RPMI8226 (cell line): ENCODE measurements at places on chromosomes 2 and 18.

DNA sequence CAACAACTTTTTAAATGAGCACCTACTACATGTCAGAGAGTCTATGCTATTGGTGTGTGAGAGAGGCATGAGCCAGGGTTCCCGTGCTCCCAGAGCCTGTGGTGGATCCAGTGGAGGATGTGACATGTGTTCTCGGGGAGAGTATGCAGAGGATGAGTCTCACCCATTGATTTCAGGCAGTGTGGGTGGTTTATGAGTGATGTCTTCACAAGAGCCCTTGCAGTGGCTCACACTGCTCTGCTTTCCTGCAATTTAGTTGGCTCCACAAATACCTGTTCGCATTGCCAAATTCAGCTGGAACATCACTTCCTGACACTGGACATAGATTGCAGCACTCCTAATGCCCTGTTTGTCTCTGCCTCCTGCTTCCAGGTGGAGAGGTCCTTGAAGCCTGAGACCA is 243.6 kb upstream of the CXCR4 start:
- no peak for DNase-seq

DNA sequence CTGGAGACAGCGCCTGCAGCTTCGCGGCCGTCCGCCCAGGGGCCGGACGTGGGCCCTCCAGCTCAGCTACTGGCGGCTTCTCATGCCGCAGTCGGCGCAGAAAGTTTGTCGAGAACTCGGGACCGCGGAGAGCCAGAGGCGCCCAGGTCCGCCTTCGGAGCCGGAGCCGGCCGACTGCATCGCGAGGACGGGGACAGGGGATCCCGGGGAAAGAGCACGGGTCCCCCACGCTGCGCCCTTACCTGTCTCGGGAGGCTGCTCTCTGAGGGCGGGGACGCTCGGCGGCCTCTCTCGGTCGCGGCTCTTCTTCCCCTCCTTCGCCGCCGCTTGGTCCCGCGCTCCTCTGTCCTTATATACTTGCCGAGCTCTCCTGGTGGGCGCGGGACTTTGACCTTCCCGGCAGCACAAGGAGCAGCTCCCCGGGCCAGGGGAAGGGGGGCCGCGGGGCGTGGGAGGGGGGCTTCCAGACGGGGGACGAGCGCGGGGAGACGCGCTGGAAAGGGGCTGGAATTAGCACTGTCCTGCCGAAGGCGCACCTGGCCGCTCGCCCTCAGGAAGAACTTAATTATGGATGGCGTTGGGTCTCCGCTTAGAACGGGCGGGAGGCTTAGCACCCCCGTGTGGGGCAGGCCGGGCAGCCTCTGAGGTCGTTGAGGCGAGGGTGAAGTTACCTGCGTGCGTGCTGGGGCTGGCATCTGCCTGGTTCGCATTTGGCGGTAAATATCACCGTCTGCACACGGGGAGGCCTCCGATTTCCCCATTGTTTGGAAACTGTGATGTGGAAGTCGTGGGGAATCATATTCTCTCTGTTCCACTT is at the start of gene POMC:
TSS of gene POMC (minus strand) at position 325 of the 817 bp plus-strand sequence. CDS start 3,808 bp downstream, outside the sequence.
- peak; percentile 33 for DNase-seq

DNA sequence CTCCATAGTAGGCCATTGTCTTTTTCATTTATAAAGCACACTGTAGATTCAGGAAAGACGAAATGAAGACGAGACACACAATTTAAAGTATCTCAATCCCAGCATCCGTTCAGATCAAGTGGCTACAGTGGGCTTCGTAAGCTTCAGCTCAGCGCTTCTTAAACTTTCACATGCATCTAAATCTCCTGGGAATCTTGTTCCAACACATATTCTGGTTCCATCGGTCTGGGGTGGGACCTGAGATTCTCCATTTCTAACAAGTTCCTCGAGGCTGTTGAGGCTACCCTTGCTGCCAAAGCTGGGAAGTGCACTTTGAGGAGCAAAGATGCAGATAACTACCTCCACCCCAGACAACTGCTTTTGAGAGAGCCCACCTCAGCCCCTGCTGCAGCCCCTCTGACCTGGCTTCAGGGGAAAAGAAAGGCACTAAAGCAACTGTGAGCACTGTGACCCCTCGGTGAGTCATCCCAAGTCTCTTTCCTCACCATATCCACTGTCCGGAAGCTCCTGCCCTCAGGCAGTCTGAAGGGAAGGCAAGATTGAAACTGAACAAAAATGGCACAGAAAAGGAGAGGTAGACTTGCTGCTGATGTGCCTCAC is 201.1 kb upstream of the FBXO11 start:
- DNase-seq, result no peak

- peak; percentile 18 for DNase-seq
These were observed 658.7 kb downstream of the CNTNAP5 start for GRCh38 chr2:124683536-124684428.

GRCh38 chr2:99670768-99671734 is 181.2 kb upstream of the REV1 start:
- DNase-seq, result no peak

- DNase-seq, result no peak
These were observed 30.7 kb upstream of the KLHL14 start for GRCh38 chr18:32803568-32803967.

GRCh38 chr2:4597400-4597799 is 894.0 kb downstream of the DCDC2C start:
- no peak for DNase-seq

GRCh38 chr18:30378097-30378496 is 664.4 kb downstream of the DSC3 start:
- no peak for DNase-seq

GRCh38 chr2:44016282-44016681 is 20.5 kb upstream of the LRPPRC start:
- DNase-seq, result peak; percentile 71

DNA sequence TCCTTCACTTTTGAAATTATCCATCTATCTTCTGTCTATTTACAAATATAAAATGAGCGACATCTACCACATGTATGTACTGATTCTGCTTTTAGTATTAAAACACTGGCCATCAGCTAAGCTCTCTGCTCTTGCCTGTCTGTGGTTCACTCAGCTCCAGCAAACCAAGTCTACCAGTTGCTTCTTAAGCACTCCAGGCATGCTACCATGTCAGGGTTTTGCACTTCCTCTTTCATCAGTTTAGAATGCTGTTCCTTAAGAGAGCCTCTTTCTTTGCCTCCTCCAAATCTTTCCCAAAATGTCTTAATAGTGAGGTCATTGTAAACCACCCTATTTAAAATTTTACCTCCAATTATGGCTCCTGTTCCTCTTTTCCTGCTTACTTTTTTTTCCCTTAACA is 59.5 kb downstream of the SCN3A start:
- DNase-seq, result peak; percentile 21

- no peak for DNase-seq
These were observed 117.9 kb downstream of the CSRNP3 start for GRCh38 chr2:165587335-165587938.

GRCh38 chr2:19900931-19901441 is 797 bp downstream of the TTC32 start:
- DNase-seq, result peak; percentile 13

GRCh38 chr2:215900203-215900611 is 113.1 kb downstream of the MREG start:
- no peak for DNase-seq

DNA sequence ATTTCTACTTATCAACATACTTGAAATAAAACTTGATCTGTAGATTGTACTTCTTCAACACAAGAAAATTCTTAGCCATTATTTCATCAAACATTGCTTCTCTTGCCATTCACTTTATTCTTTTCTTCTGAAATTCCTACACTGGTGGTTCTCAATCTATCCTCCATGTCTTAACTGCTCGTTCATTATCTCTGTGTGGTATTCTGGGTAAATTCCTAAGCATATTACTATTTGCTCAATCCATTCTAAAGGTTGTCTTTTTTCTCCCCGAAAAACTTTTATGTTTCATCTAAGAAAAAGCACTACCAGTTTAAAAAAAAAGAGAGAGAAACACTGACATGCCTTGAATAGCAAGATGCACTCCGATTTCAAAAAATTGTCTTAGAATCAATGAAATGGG is 18.0 kb downstream of the SP3 start:
- no peak for DNase-seq

DNA sequence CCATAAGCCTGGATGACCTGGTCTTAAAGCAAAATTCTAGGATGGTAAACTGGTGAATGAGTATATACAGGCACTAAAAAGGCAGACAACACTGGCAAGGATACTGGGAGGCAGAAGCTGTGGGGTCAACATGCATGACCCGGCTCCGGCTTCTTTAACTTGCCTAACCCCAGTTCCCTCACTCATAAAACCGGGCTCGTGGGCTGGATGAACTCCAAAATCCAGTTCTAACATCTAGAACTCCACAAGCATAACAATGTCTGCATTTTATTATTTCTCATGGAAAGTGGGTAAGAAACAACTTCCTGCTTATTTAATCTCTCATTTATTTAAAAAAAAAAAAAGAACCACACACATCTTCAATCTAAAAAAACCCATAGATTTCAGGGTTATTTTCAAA is 57.3 kb downstream of the FARSB start:
- DNase-seq, result no peak

- no peak for DNase-seq
These were observed 9.4 kb upstream of the SLC38A11 start for GRCh38 chr2:164964700-164965099.

DNA sequence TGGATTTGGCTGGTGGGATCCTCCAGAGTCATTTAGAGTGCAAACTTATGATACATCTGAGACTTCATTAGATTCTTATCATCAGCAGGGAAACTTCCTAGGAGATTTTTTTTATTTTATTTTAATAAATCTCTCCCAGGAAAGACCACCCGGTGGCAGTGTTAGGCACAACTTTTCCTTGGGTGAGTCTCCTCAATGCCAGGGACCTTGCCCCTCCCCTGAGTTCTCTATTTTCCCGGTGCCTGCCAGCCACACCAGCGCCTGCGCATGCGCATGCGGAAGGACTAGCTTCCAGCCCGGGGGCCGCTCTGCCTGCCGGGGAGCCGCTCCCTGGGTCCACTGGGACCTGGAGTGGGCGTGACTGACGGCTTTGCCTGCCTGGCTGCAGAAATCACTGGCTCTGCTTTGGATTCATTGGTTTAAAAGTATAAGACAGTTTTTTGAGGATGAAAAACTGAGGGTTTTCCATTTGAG is 86.6 kb downstream of the TMEM182 start:
- DNase-seq, result peak; percentile 13

DNA sequence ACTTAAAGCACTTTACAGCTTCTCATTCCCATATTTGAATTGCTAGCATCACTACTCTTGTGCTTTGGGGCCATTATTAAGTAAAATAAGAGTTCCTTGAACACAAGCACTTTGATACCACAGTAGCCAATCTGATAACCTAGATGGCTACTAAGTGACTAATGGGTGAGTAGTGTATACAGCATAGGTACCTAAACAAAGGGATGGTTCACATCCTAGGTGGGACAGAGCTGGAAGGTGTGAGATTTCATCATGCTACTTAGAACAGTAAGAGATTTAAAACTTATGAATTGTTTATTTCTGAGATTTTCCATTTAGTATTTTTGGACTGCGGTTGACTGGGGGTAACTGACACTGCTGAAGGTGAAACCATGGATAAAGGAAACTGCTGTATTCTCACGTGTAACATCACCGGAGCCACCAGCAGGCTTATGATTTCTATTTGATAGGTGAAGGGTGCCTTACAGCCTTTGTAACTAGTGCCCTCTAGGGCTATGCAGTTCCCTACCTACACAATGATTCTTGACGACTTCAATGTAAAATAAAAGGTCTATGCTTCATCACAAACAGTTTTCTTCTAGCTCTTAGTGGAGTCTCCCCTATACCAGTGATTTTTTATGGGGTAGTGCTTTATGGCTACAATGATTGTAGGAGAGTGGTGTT is 22.1 kb upstream of the CRIM1 start:
- peak; percentile 20 for DNase-seq

DNA sequence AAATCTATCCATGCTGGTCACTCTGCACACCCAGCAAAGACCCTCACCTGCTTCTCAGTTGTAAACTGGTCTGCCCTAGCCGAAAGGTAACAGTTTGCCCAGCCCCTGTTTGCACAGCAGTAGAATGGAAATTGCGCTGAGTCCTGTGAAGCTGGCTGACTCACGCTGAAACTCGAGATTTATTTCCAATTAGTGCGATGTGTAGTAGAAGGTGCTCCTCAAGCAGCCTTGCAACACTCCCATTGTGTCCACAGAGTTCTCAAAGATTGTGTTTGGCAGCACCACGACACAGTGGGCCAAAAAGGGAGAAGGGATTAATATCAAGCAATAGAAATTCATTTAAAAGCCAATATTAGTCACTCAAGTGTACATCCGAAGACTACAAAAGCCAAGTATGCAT is 21.7 kb upstream of the APCDD1 start:
- peak; percentile 41 for DNase-seq

GRCh38 chr18:12408247-12408869 is 629 bp downstream of the PRELID3A start:
- peak; percentile 48 for DNase-seq

DNA sequence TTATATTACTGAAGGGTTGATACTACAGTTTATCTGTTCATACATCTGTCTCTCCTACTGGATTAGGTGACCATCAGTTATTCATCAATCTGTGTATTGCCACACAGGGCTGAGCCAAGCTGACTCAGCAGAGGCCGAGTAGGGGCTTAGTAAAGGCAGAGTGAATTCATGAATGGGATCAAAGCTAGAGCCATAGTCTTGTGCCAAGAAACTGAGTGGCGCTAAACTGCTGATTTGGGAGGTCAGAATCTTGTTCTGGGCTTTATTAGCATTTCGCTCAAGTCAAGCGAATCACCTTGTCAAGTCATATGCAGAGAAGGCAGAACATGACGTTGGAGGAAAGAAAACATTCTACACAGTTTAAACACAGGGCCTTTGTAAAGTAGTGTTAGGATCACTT is 34.1 kb downstream of the SOCS6 start:
- DNase-seq, result no peak

DNA sequence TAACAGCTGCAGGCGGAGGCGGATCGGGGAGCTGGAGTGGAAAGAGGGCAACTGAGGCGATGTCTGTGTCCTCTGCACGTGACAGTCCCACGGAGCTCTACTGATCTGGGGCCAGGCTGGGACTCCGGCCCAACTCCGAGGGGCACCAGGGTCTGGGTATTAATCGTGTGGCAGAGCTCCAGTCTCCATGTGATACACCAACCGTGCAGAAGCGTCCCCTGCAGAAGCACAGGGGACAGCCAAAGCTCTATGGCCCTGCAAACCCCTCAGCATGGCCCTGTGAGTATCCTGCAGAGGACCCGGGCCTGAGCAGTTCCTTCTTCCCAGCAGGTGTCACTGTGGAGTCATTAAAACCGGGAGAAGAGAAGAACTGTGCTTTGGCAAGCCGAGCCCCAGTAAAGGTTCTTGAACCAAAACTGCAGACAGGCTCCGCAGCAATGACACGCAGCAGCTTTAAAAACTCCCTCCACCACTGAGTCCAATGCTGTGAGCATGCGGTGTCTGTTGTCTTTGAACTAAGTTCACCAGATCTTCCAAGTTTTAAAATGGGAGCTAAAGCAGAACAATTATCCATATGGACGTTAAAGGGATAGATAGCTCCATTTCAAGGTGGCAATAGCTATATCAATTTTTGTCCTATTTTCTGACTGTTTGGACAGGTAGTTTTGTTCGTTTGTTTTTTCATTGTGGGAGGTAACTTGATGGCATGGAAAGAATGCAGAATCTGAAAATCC is 79.4 kb downstream of the TMEM182 start:
- peak; percentile 69 for DNase-seq

GRCh38 chr2:191008286-191008685 is 5.7 kb downstream of the STAT1 start:
- DNase-seq, result no peak
